ENCODE measurements at places on chromosomes 3 and 15. TPM values are rescaled to one million over a fixed set of nuclear protein-coding genes. Genes with fewer than 3 reads are reported as not detected.

The CP gene
- total RNA-seq = 1.9 TPM

The GPR171 gene
- total RNA-seq = 0.63 TPM

The ADGRG7 gene
- total RNA-seq = 0.11 TPM

The CCDC54 gene
- not detected for total RNA-seq

The PPP1R14D gene
- not detected for total RNA-seq

The CTSH gene
- 250 TPM for total RNA-seq

The PLAAT1 gene
- total RNA-seq = 0.90 TPM

The LRRC28 gene
- total RNA-seq = 34.7 TPM

The LNP1 gene
- total RNA-seq = 12.3 TPM

The FEZF2 gene
- not detected for total RNA-seq

The VEPH1 gene
- 0.74 TPM for total RNA-seq

The DNAJB8 gene
- not detected for total RNA-seq

The PP2D1 gene
- not detected for total RNA-seq

The SIN3A gene
- total RNA-seq = 50.3 TPM

The PLCB2 gene
- 3.9 TPM for total RNA-seq

The NIPA2 gene
- 47.6 TPM for total RNA-seq

The ATP13A5 gene
- total RNA-seq = not detected

The WNT5A gene
- 23.2 TPM for total RNA-seq

The MFGE8 gene
- 47.4 TPM for total RNA-seq

The ROBO2 gene
- total RNA-seq = 38.1 TPM

The LAMB2 gene
- total RNA-seq = 429 TPM

The ADAMTS17 gene
- total RNA-seq = 10.7 TPM

The HTR3E gene
- total RNA-seq = not detected

The SLC49A4 gene
- total RNA-seq = 20.0 TPM

The DNAH12 gene
- 0.37 TPM for total RNA-seq

The C3orf62 gene
- total RNA-seq = 6.0 TPM

The TRIM71 gene
- 0.74 TPM for total RNA-seq

The SUCLG2 gene
- 72.8 TPM for total RNA-seq

The GPR160 gene
- total RNA-seq = 25.9 TPM
